DND-41 (cell line): ENCODE measurements at places on chromosomes 2 and 18.

DNA sequence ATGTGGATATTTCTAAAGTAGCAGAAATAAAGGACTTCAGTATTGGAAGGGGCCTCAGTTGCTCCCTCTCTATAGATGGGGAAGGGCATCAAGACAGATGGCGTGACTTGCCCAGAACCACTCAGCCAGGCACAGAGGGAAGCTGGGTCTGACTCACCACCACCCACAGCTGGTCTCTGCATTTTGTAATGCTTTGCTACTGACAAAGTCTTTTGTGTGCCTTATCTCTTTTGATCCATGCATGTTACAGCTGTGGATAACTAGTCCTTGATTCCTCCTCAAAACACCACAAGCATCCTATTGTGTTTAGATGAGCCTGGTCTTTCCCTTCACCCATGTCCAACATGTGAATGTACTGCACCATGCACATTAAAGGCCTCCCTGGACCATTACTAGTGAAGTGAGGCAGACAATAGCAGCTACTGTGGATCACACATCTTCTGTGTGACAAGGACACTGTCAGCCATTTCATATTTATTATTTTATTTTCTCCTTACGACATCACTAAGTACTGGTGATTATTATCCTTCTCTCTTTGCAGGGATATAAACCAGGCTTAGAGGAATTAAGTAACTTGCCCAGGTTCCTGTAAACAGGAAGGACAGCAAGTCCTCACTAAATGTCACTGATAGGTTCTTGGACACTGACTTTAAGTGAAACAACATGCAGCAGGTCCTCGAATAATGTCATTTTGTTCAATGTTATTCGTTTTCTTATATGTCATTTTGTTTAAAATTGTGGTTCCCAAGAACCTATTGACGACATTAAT lies 29.6 kb upstream of the IL37 start:
- DNase-seq: no peak

GRCh38 chr2:118548880-118549488 lies 298.5 kb downstream of the EN1 start:
- no peak for DNase-seq

DNA sequence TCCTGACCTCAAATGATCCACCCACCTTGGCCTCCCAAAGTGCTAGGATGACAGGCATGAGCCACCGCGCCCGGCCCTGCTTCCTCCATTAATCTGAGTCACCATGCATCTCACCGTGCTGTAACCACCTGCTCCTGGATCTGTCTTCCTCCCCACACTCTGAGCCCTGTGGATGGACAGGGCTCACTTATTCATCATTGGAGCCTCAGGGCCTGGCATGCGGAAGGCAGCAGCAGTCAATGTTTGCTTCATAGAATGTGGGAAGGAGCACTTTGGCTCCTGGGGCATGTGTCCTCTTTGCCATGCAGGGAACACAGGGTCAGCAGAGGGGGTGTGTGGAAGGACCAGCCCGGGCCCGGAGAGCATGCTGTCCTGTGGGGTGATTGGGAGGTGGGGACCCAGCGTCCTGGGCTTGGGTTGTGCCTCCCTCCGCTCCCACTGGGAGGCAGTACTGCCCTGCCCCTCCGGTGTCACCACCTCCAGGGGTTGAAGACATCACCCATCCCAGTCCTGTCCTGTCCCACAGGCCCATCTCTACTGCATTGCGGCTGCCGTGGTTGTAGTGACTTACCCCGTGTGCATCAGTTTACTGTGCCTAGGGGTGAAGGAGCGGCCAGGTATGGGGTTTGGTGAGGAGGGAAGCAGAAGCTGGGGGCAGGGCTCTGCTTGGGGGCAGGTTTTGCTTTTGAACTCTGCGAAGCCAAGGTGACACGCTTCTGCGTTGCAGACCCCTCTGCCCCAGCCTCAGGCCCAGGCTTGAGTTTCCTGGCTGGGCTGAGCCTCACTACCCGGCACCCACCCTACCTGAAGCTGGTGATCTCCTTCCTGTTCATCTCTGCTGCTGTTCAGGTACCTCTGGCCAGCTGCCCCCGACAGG lies 11.5 kb downstream of the MFSD2B start:
- peak; percentile 27 for DNase-seq

- DNase-seq: peak; percentile 72
Measured at GRCh38 chr2:239230318-239231052, 170.3 kb downstream of the HDAC4 start.

DNA sequence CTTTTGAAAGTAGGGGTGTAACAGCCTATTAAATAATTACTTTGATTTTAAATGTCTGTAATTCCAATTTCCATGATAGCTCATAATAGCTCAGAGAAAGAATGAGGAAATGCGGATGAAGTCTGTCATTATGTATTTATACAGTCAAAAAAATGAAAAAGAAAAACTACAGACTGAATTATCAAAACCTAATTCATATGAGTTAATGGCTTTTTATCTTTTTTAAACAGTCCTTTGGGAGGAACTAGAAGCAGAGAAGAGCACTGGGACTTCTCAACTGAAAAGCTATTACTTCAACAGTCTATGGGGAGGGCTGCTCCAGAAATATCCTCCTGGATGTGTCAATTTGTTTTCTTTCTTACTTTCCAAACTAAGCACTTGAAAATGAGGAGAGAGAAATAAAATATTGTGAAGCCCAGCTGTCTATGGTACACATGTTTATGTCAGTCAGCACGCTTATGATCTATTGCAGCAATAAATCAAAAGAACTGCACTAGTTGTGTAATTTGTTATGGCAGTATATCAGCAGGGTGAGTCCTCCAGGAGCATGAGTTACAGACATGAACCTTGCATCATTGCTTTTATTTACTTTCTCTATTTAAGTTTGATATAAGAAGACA lies 1550.2 kb downstream of the LRP1B start:
- DNase-seq: no peak

DNA sequence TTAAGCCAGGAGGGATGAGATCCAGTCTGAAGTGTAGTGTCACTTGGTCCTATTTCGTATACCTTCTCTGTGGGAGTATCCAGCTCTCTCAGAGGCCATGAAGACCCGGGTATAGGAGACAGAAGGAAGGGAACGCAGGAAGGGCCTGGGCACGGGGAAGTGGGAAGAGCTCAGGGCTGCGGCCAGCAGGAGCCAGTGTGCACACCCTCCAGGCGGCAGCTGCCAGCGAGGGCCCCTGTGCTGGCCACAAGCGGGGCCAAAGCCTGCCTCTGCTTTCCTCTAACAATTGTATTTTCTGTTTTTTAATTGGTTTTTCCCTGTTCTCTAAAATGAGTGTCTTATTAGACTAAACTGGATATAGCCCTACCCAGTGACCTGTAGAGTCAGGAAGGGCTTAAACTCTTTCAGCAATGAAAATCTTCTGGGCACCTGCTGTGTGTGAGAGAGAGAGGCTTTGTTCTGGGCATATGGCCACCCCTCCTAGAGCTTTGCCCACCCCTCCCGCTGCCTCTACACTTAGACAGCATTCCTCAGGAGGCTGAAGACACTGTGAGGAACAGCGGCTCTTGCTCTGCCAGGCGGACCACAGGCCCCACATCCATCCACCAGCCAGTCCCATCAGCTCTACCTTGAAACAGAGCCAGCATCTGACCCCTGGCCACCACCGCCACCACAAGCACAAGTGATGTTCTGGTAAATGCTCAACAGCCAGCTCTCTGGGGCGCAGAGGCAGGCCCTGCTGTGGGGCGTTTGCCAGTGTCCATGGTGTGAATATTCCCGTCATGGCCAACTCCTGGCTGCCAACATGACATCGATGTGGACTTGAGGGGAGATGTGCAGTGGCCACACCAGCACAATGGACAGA lies 9.5 kb downstream of the GPR17 start:
- no peak for DNase-seq

GRCh38 chr18:42131066-42131929 lies 176.3 kb downstream of the PIK3C3 start:
- no peak for DNase-seq

DNA sequence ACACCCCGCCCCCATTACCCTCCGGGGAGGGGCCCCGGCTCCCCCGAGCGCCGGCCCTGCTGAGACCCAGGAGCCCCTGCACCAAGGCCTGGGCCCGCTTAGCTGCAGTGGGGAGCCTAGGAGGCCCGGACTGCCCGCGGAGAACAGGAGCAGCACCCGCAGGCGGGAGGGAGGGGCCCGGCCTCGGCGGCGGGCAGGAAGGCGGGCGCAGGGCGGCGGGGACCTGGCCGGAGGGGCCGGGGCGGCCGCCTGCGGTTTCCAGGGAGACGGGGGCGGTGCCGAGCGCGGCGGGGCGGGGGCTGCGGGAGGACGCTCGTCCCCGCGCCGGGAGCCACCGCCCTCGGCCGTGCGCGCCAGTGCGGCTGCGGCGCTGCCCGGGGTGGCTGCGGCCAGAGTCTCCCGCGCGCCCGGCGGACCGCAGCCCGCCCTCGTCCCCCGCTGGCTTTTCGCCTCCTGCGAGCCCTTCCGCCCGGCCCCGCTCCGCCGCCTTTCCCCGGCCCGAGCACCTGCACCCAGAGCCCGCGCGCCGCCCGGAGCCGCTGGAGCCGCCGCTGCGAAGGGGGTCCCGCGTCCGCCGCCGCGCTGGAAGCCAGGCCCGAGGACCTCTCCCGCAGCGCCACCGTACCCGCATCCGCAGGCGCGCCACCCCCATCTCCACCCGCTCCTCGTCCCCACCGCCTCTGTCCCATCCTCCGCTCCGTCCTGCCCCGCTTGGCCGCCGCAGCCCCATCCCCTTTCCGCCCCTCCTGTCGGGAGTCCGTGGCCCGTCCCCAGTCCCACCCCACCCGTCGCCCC lies 17.2 kb downstream of the GPC1 start:
- no peak for DNase-seq

DNA sequence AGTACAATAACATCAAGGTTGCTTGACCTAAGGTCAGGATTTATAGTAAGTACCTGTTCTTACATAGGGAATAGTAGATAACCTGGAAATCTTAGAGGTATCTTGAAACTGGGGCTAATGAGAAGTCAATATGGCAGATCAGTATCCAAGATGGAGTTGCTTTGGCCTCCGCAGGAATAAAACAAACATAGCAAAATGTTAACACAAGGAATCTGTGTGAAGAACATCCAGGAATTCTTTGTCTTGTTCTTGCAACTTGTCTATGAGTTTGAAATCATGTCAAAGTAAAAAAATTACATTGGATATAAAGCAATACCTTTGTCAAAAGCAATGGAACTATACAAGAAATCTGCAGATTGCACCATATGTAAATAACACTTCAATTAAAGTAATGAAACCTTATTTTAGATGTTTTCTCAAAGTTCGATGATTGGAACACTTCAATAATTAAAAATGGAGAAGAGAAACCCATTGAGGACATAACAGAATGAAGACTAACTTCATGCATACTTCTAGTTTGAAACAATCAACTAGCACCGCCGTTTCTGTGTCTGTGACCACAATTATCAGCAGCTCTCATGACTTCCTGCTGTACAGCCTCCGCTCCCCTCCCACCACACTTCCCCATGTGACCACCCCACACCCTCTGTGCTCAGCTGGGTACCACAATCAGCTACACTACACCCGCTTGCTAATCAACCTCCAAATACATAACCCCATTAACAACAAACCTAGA lies 27.6 kb downstream of the C2orf76 start:
- peak; percentile 81 for DNase-seq

GRCh38 chr2:127674241-127675209 lies 805 bp downstream of the LIMS2 start:
- DNase-seq: no peak

DNA sequence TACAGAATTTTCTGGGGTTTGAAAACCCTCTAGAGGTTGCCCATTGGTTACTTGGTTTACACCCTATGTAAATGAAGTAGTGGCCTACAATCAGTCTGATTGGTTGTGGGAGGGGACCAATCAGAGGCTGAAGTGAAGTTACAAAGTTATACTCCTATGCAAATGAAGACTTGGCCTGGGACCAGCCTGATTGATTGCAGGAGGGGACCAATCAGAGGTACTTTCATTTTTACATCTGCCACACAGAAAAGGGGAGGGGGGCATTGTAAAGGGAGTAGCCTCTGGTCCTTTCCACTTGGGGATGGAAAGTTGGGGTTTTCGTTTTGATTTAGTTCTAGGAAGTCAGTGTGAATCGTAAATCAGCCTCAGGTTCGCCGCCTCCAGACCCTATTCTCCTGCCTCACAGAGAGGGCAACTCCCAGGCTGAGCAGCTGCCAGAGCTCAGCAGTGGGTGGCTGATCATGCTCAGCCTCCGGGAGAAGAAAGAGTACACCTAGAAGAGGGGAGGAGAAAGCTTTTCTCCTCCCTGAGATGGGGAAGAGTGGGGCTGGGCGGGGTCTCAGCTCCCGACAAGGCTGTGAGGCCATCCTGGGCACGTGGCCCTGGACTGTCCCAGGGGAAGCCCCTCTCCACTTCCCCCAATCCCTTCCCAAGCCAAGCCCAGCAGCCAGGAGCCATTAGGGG lies 372.5 kb downstream of the GALR1 start:
- no peak for DNase-seq
